ENCODE measurements at places on chromosomes 16 and 17. TPM values are rescaled to one million over a fixed set of nuclear protein-coding genes. Genes with fewer than 3 reads are reported as not detected.

DNA sequence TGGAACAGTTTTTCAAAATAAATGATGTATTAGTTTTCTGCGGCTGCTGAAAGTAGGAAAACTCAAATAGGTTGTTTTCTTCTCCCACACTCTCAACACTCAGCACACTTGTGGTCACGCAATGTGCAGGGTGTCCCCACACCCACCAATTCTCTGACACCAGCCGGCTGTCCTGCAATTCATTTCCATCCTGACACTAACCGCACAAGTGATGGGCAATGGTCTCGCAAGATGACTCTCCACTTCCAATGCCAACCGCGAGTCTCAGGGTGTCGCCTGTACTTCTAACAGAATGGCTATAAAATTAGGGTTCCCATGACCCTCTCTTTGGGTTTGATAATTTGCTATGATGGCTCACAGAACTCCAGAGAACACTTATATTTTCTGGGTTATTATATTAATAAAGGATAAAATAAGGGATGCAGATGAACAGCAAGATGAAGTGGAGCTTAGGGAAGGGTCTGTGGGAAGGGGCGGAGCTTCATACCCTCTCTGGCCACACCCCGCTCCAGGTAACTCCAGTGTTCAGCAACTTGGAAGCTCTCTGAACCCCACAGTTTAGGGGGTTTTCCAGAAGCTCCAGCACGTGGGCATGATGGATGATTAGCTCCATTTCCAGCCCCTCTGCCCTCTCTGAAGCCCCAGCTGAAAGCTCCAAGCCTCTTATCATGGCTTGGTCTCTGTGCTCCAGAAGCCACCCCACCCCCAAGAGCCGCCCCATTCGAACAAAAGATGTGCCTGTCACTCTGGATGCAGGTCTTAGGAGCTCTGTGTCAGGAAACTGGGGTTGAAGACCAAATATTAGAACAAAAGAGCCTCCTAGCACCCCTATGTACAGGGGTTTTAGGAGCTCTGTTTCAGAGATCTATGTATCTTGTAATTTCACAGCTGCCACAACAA lies 19.8 kb downstream of the TAF1C start:
- DNase-seq: no peak

Gene KRTAP17-1
- total RNA-seq: not detected

Gene PRDM7
- total RNA-seq: not detected

Gene BICDL2
- 28.2 TPM for total RNA-seq

DNA sequence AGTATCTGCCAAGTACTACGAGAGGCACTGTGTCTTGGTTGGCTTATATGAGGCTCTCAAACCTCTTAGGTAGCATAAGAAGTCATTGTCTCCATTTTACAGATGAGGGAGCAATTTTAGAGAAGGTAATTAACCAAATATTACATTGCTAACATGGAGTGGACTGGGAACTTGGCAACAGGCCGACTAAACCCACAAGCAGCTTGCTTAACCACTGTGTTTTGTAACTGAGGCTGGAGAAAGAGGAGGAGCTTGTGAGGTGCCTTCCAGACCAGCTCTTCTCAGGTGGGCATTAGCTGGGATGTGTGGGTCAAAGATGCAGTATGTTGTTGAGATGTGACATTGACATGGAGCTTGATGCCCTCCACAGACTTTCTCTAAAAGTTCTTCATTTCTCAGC lies 835.6 kb upstream of the RBFOX1 start:
- no peak for DNase-seq

Gene SECTM1
- 0.22 TPM for total RNA-seq

DNA sequence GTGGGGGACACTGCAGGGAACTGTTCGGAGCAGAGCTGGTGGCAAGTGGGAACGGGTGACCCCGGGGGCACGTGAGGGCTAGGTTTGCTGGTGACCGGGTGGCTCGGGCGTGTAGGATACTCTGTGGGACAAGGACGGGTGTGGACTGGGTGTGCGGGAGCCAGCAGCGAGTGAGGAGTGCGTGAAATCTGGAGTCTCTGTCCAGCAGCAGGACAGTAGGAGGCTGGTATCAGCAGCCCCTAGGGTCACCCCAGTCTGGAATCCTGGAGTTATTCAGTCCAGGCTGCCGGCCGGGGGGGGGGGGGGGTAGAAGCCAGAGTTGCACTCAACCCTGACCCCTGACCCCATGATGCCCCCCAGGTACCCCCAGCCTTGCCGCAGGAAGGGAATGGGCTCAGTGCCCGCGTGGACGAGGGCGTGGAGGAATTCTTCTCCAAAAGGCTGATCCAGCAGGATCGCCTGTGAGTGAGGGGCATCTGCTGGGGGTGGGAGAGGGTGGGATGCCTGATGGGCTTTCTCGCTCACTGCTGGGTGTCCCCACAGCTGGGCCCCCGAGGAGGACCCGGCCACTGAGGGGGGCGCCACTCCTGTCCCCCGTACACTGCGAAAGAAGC lies 6.2 kb downstream of the ACD start:
- no peak for DNase-seq

Gene CCL23
- not detected for total RNA-seq

DNA sequence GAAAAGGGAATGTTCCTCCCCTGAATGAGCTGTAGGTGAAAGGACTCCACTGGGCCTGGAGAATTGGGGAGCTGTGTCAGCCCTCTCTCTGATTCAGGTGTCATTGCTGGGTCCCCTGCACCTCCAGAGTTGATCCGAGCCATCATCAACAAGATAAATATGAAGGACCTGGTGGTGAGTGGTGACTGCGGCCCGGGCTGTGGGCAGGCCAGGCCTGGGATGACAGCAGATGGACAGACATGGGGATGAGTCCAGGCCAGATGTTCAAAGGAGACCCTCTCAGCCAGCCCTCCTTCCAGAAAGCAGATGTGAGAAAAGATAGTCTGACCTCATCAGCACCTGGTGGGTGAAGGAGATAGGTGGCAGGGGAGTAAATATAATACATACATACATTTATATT lies 4.6 kb downstream of the CHAD start:
- DNase-seq: no peak

Gene LSM12
- total RNA-seq: 98.0 TPM

Gene CD19
- total RNA-seq: 2.5 TPM

- peak; percentile 74 for DNase-seq
Measured at GRCh38 chr17:28426081-28426519, 20.1 kb upstream of the SLC46A1 start.

Gene CFAP97D1
- total RNA-seq: 0.13 TPM

Measured in WTC11 (cell line).